Sigmoid colon (tissue), 7 donors: ENCODE measurements at places on chromosomes 7 and 10. TPM values are rescaled to one million over a fixed set of nuclear protein-coding genes. Genes with fewer than 3 reads are reported as not detected.

- no peak for DNase-seq
Observed at GRCh38 chr10:113712755-113713639, 33.3 kb downstream of the CASP7 start.

EPO gene
- total RNA-seq = not detected

MCM10 gene
- 0.14 TPM for total RNA-seq

ANKRD1 gene
- total RNA-seq = not detected

- DNase-seq = no peak
Observed at GRCh38 chr7:46177821-46178220, 256.7 kb upstream of the IGFBP3 start.

KIF20B gene
- total RNA-seq = 2.9 TPM
